Stimulated activated CD8-positive, alpha-beta memory T cell treated with anti-CD3 and anti-CD28 coated beads, Interleukin-2, amount 100 ng/mL, for 48 hours (primary cell): ENCODE measurements at places on chromosomes 3 and 15.

DNA sequence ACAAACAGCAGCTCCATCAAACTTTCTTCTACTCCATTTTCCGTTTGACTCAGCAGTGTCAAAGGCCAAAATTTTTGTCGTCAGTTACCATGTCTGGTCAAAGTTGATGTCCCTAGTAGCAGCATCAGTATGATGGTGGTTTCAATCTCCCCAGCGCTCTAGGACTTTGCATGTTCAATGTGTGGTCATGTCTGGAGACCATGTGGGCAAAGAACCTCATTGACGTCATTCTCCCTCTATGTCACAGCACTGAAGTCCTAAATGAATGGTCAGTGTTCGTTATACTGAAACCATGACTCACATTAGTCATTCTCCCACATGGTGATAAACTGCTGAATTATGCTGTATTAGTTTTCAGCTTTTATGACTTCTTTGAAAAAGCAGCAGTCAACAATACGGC is 23.2 kb downstream of the SHC4 start:
- no peak for DNase-seq

- no peak for DNase-seq
These were observed 306.5 kb downstream of the PLOD2 start for GRCh38 chr3:145854499-145854898.

- no peak for DNase-seq
These were observed 291.9 kb downstream of the MAGI1 start for GRCh38 chr3:65746848-65747247.

DNA sequence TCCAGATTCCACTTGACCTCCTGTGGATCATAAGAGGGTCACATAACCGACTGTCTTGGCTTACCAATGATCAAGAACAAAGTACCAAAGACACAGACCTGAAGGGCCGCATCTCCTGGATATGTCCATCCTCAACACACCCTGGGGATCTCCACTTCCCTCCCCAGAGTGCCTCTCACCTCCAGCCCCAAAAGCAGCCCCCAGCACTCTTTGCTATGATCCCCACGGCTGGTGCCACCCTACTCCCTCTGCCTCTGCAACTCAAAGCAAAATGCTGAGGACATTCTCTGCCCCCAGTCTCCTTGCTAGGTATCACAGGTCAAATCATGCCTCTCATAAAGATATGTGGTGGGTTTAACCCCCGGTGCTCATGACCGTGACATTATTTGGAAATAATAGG is 32.7 kb downstream of the SLCO2A1 start:
- no peak for DNase-seq

GRCh38 chr3:60274098-60274497 is 977.2 kb downstream of the FHIT start:
- DNase-seq: no peak
